ENCODE measurements at places on chromosomes 1 and 21. TPM values are rescaled to one million over a fixed set of nuclear protein-coding genes. Genes with fewer than 3 reads are reported as not detected.

Gene NRDC
- total RNA-seq: 109 TPM

Gene CD1B
- total RNA-seq: not detected

Gene SPRR2F
- total RNA-seq: not detected

Gene LRRN2
- not detected for total RNA-seq

Gene IFI16
- not detected for total RNA-seq

Gene BEST4
- not detected for total RNA-seq

Gene PGLYRP3
- total RNA-seq: not detected

Gene OXCT2
- 4.6 TPM for total RNA-seq

Gene TEKT2
- not detected for total RNA-seq

Gene OLFML2B
- 0.56 TPM for total RNA-seq

Gene ASH1L
- total RNA-seq: 45.1 TPM

Gene FCRL4
- total RNA-seq: not detected

Gene BRDT
- not detected for total RNA-seq

Gene FCRL6
- not detected for total RNA-seq

Gene PLA2G2F
- total RNA-seq: not detected

Gene LDLRAD2
- not detected for total RNA-seq

Gene ELAPOR1
- 0.75 TPM for total RNA-seq

Gene PRAMEF10
- total RNA-seq: 2.1 TPM

Gene CLEC20A
- total RNA-seq: not detected

Gene DNAJC11
- total RNA-seq: 61.0 TPM

Data from Caco-2 (cell line).